ENCODE measurements at places on chromosomes 7 and 10.
A peak's percentile ranks its signal among the peaks of the same experiment; 100 is the strongest.

DNA sequence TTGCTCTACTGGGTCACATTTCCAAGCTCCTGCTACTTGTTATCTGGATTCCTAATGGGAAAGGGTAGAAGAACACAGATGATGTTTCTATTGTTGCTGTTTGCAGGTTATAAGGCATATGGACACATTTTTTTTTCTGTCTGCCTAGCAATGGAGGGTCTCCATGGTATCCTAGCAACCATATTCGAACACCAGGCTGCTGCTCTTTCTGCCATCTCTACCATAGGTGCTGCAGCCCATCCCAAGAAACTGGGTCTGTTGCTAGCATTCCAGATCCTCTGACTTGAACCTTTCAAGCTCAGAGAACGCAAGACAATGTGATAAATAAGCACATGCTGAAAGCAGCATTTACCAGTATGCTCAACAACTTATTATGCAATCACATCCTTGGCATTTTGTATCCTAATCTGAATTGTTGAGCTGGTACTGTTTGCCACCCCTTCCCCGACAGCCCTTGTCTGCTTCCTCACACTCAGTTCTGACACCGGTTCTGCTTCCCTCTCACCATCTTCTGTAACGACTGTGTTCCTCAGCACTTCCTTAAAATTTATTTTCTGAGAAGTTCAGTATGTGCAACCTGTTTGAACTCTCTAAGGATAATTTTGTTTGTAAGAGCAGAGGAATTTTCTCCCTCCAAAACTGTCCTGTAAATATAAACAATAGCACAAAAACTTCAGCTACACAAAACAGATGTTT, 6.2 kb downstream of the PRKG1 start:
- DNase-seq: no peak

- no peak for DNase-seq
Observed at GRCh38 chr7:2063563-2064260, 169.0 kb downstream of the MAD1L1 start.

DNA sequence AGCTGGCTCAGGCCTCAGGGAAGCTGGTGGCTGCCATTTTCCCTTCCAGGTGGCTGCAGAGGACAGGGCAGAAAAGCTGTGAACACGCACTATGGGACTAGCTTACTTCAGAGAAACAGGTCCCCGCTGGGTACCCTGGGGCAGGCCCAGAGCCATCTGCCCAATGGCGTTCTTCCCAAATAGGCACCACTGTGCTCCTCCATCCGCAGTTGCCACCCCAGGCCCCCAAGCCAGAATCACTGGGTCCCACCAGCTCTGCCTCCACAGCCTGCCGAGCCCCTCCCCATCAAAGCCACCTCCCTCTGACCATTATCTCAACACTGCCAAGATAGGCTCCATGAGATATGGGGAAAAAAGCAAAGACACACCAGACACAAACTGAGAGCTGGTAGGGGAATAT, 11.4 kb downstream of the BUD31 start:
- DNase-seq: no peak

GRCh38 chr7:88806280-88807037, 10.9 kb upstream of the TEX47 start:
- DNase-seq: no peak

DNA sequence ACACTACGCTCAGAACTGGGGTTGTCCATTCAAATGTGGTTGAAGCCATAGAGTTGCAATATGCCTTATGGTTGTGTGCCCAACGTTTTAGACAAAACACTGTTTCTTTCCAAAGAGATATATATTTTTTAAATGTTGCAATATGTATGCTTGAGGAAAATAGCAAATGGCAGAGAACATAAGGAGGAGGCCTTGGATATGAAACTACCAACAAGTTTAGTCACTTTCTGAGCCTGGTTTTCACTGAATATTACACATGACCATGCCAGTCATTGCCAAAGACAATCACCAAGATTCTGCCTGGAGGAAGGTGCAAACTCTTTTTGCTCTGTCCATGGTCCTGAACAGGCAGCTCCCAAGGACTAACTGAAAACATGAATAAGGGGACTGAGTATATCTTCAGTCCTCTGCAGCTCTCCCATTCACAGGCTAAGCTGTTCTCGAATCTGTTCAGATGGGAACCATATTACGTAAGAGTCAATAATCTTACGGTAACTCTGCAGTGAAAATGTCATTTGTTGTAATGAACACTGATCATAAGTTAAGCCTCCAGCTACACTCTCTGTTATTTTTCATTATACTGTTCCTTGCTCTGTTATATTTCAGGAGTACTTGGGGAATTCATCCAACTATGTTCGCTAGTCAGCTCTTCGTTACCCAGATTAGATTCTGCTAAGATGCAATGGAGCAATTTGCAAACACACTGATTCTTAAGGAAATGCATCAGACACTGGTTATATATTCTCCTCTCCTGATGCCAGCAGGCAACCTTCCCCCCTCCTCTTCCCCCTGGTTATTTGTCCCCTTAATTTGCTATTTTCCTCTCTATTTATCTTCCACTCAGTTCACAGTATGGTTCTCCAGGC, 90.7 kb upstream of the C1QL3 start:
- DNase-seq: no peak

GRCh38 chr7:144384555-144385245, 18.8 kb downstream of the NOBOX start:
- peak; percentile 9 for DNase-seq

DNA sequence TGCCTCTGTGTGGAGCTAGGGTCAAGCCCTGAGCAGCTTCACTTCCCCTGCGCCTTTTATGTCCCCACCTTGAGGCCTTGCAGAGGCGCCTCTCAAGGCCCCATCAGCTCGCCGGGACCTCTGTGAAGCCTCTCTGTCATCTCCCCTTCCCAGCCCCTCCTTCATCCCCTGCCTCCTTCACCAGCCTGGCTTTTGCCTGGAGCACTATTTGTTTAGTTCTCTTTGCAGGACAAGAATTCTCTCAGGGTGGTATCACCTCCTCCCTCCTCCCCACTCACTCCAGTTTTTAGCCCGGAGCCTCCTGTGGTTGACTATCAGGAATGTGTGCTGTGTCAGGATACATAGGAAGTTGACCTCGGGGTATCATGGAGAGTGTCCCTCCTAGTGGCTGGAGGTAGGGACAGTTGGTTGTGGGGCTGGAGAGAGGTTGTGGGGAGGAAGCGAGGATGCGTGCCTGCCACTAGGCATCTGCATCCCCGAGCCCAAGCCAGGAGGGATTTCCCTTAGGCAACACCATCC, 89.8 kb upstream of the ANLN start:
- DNase-seq: no peak

GRCh38 chr10:97810446-97810845, 38.6 kb upstream of the SFRP5 start:
- DNase-seq: no peak

GRCh38 chr10:78413076-78414055, 379.7 kb downstream of the RPS24 start:
- DNase-seq: no peak
